CD8-positive, alpha-beta memory T cell (primary cell): ENCODE measurements at places on chromosomes 3 and 15. TPM values are rescaled to one million over a fixed set of nuclear protein-coding genes. Genes with fewer than 3 reads are reported as not detected.

SLC25A38 gene
- 55.6 TPM for polyA plus RNA-seq

AMIGO3 gene
- 1.5 TPM for polyA plus RNA-seq

DNA sequence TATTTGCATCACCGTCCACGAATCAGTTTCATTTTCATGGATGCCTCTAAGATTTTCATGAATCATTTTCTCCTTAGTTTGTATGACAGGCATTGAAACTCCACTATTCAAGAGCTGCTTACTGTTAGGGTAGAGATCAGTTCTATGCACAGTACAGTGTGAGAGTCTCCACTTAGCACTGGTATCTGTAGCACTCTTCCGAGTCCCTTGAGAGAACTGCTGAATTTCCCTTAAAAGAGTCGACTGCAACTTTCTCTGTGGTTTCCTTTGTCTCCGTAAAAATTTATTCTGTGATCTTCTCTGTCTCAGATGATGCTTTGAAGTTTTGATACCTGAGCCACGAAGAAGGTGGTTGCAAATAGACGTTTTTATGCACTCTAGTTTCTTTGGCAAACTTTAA, 14.8 kb downstream of the GTPBP8 start:
- DNase-seq = no peak

TMCO5A gene
- not detected for polyA plus RNA-seq

BBX gene
- polyA plus RNA-seq = 126 TPM

PPM1L gene
- 1.3 TPM for polyA plus RNA-seq

ROPN1 gene
- polyA plus RNA-seq = not detected

- no peak for DNase-seq
Observed at GRCh38 chr15:52349052-52349700, 53.6 kb upstream of the MYO5C start.

DNA sequence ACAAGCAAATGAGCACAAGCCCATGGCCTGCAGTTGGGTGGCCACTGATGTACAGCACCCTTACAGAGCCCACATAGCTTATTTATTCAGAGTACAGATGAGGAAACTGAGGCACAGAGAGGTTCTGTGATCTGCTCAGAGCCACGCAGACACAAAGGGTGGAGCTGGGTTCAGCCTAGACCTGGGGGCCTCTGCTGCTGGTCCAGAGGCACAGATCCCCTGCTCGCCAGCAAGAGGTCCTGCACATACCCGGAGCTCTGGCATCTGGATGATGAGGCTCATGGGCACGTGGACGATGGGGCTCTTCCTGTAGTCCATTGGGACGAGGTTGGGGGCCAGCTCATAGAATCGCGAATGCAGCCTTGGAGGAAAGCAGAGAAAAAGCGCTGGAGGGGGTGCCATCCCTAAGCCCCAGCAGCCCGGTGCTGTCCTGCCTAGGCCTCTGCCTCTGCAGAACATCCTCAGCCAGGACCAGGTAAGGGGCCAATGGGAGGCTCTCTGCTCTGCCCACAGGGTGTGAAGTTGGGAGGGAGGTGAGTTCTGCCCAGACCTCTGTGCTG, 18.6 kb downstream of the SH2D7 start:
- DNase-seq = no peak

IL5RA gene
- polyA plus RNA-seq = 0.16 TPM

DNA sequence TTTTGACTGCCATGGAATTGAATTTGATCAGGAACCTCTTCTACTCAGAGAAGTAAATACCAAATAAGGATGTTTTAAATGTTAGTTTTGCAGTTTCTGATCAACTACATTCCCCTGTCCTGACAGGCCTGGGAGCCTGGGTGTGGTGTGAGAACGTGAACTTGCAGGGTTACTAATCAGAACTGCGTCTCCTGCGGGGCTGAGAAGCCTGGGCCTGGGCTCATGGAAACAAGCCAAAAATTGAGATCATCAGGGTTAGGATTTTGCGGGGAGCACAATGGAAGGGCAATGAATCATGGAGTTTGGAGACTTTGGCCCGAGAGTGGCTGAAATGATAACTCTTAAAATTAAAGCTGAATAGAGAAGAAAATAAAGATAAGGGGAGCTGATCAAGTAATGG, 47.8 kb upstream of the C3orf70 start:
- DNase-seq = no peak

ZMAT3 gene
- polyA plus RNA-seq = 10.7 TPM

PAQR9 gene
- polyA plus RNA-seq = not detected

DNA sequence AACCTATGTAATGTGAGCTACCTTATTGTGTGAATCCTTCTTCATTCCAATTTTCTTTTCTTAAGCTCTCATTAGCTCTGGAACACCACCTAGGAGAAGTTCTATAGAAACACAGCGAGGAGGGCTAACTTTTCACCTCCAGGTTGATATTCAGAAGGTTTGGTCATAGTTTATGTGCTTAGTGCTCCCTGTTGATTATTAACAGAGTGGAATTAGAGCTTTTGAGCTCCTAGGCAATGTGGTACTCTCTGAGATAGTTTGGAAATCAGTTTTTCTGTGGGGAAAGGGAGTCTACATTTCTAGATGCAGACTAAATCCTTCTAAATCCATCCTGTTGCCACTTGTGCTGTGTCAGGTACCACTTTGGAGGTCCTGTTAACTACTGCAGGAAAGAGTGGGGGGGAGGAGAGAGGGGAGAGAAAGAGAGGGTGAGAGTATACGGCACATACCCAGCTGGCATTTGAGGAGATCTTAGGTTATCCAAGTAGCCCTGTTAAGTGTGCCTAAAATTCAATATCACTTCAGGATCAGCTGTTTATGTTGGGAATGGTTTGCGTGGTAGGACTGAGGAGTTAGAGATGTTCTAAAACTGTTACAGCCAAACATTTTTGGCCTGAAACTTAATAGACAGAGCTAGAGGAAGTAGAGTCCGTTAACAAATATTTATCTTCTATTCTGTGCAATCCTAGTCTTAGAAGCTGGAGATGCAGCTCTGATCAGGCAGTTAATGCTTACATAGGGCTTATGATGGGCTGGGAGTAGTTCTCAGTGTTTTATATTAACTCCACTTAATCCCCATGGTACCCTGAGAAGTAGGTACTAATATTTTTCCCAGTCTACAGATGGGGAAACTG, 117.5 kb upstream of the PROK2 start:
- DNase-seq = no peak

DNA sequence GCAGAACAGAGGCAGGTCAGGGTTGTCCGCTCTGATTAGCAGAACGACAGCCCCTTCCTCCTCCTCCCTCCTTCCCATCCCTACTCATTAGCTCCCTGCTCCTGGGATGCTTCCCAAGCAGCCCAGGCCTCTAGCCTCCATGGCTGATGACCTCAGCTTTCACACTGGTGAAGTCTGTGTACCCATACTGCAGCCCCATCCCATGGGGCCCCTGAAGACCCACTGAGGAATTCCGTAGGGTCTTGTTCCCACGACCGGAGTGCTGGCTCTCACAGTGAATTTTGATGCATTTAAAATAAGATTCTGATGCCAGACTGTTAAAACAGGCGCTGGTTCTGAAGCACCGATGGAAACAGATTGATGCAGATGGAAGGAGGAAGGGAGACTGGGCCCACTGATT, 36.1 kb downstream of the GOLGA6A start:
- no peak for DNase-seq

RBM5 gene
- polyA plus RNA-seq = 36.9 TPM

- no peak for DNase-seq
Observed at GRCh38 chr3:131973731-131974130, 61.1 kb downstream of the CPNE4 start.
